Colonic mucosa (tissue), 4 donors: ENCODE measurements at places on chromosomes 5 and 9.

DNA sequence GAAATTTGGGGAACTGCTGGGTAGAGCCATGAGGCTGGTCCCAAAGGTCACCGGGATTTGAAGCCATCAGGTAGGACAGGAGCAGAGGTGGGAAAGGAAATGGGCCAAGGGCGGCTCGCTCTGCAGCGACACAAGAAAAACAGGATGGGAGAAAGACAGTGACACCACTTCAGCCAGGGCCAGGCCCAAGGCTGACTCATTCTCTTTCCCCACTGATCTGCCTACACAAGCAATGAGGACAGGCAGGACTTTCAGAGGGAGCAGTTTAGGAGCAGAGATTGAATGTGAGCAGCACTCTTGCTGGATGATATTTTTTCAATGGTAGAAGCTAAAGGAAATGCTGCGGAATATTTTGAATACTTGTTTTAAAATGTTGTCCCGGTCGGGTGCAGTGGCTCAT lies 3.5 kb downstream of the RUFY1 start:
- no peak for DNase-seq

DNA sequence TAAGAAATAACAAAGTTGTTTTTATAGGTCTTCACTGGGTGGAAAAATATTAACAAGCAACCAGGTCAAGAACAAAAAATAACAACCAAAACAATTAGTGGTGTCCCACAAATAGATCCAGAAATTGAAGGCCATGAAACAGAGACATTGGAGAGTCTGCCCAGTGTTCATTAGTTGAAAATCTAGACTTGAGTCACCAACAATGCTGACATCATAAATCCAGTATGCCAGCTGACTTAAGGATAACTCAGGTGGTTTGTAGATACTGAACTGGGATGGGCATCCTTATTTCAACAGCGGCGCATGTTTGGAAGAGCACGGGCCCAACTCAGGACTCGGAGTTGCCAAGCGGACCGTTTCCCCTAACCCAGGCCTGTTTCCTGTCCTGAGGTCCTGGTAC lies 80.7 kb upstream of the TNFAIP8 start:
- no peak for DNase-seq

DNA sequence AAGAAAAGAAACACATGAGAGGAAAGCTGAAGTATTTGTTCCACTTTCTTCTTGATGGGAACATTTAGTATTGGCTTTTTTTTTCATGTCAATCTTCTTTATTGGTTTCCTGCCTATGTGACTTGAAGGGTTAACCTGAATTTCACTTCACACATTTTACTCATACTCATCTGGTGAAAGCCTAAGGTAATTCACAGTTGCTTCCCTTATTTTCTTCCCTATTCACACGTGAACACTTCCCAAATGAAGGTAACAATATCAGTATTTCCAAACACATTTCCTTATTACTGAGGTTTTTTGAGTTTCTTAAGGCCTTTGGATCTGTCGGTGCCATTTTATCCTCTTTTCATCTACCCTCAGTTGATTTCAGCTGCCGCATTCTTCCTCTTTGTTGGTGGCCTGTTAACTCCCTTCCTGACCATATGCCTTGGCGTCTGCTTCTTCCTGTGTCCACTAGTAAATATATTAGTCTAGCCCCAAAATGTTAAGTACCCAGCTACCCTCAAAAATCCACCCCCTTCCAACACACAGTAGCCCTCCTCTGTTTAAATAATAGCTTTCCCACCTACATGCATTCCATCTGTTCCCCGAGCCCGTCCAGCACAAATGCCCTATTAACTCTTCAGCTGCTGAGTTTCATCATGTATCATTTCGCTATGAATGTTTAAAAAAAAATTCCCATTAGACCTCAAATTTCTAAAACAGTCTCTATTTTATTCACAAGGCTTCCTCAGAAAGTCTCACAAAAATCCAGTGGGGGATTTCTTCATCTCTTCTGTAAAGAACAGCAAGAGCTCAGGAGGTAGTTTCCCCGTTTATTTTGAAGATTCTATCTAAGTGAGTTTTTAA lies 97.3 kb downstream of the USP20 start:
- no peak for DNase-seq

DNA sequence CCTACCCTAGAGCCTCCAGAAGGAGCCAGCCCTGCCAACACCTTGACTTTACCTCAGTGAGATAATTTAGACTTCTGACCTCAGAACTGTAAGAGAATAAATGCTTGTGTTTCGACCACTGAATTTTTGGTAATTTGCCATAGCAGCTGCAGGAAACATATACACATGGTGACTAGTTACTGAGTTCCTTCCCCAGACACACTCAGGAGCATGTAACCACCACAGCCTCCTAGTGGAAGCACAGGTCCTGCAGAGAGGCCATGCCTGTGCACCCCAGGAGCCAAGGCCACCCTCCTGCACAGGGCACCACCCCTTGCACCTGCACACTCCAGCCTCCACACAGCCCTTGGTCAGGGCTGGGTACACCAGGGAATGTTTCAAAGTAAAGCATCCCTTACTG lies 7.6 kb upstream of the CAMSAP1 start:
- DNase-seq, result no peak

DNA sequence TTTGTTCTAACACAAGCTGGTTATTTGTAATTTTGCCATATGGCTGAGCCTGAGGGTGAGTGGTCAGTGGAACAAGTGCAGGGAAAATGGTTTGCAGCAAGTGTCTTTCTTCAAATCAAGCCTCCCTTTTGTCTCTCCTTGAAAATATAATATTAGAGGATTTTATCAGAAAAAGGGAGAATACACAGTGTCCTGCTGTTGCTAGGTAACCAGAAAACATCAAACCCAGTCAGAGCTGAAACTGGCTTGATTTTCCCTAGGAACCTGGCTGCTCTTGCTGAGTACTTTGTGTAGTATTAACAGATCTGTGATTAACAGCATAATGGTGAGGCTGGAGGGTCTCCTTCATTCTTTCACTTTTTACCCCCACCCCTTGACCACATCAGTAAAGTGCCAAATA lies 314.0 kb downstream of the ARHGEF28 start:
- no peak for DNase-seq

DNA sequence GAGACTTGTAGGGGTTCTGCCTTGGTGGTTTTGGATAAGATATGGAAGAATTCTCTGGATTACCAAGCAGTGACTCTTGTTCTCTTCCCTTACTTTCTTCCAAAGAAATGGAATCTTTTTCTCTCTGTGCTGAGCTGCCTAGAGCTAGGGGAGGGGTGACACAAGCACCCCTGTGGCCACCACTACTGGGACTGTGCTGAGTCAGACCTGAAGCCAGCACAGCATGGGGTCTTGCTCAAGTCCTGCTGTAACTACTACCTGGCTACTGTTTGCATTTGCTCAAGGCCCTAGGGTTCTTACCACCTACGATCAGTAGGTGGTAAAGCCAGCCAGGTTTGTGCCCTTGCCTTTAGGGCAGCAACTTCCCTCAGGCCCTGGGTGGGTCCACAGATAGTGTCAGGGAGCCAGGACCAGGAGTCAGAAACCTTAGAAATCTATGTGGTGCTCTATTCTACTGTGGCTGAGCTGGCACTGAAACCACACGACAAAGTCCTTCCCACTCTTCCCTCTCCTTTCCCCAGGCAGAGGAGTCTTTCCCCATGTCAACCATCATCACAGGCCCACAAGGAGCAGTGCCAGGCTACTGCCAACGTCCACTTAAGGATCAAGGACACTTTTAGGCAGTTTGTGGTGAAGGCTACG lies 53.8 kb downstream of the SREK1 start:
- no peak for DNase-seq

- DNase-seq, result no peak
Measured at GRCh38 chr5:138664276-138664943, 88.8 kb upstream of the CTNNA1 start.

DNA sequence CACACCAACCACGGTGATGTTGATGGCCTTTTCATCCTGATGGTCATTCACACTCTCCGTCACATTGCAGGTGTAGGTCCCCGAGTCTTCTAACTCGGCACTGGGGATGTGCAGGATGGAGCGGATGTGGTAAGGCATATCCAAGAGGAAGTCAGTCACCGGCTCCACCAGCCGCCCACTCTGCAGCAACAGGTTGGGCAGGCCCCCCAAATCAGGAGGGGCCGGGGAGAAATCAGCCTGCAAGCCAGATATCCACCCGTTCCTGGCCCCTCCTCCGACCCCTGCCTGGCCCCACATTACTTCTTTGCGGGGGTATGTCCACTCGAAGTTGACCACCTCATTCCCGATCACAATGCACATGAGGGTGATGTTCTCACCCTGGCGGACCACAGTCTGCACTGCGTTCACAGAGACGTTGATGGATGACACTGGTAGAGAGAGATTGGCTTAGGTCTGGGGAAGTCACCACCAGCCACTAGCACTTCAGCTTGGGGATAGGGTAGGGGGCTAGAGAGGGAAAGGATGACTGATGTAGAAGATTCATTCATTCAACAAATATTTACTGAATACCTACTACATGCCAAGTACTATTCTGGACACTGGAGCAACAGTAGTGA lies 22.0 kb downstream of the PDGFRB start:
- no peak for DNase-seq

DNA sequence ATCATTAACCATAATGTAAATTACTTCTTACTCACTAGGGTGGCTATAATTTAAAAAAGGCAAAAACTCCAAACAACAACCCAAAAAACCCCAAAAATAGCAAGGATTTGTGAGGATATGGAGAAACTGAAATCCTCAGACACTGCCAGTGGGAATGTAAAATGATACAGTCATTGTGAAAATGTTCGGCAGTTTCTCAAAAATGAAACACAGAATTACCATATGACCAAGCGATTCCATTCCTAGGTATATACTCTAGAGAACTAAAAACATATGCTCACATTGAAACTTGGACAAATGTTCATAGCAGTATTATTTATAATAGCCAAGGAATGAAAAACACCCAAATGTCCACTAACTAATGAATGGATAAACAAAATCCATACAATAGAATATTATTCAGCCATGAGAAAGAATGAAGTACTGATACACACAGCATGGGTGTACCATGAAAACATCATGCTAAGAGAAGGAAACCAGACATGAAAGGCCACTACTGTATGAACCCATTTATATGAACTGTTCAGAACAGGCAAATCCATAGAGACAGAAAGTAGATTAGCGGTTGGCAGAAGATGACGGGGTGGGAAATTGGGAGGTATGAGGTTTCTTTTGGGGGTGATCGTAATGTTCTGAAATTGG lies 119.1 kb downstream of the MAPKAP1 start:
- no peak for DNase-seq

GRCh38 chr5:174825587-174825986 lies 101.2 kb downstream of the MSX2 start:
- DNase-seq, result no peak

DNA sequence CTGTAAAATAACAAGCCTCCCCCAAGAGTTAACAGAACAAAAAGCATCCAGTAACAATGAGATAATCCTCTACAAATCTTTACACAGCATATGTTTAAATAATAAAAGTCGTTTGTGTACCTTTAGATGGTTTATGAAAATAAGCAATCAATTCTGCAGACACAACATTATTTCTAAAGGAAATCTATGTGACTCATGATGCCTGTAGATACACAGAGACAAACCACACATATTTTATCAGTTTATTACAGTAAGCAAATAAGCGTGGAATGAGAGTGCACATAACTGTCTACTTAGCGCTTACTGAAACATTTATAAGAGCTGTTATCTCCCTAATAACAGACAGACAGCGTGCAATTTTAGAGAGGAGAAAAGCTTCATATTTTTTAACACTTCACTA lies 243.6 kb downstream of the AP3B1 start:
- no peak for DNase-seq

DNA sequence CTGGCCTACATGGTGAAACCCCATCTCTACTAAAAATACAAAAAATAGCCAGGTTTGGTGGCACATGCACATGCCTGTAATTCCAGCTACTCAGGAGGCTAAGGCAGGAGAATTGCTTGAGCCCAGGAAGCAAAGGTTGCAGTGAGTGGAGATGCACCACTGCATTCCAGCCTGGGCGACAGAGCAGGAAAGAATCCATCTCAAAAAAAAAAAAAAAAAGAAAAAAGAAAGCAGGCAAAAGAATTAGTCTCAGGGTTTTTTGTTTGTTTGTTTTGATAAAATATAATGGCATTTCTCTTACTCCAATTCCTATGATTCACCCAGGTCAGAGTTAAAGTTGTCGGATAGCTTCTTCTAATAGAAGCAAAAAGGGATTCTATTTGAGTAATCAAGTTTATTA lies 67.0 kb upstream of the ATG10 start:
- DNase-seq, result no peak

GRCh38 chr9:104868687-104869404 lies 59.1 kb downstream of the ABCA1 start:
- peak; percentile 31 for DNase-seq

DNA sequence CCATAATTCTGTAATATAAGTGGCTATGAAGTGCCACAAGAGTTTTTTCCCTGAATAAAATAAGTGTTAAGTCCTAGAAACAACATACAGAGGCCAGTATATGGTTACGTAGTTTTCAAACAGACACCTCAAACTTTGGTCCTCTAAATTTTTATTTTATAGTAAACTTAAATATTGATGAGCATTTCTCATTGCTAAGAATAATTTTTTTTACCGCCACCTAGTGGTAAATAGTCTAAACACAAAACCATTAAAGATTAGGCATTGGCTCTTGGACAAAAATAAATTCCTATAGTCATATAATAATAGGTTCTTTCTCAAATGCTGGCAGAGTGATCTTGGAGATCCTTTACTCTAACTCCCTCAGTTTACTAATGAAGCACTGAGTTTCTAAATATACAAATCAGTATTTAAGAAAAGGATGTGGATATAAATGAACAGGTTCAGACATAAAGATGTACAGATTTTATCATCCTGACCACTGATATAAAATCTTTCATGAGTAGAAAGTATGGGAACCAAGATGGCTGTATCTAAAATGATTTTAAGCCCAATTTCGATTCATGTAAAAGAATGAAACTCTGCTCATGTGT lies 136.2 kb downstream of the FANCC start:
- DNase-seq, result no peak

GRCh38 chr5:14168144-14168792 lies 25.1 kb downstream of the TRIO start:
- DNase-seq, result no peak

GRCh38 chr5:125424402-125425141 lies 678.1 kb upstream of the ZNF608 start:
- DNase-seq, result no peak

GRCh38 chr9:124622882-124623281 lies 115.7 kb upstream of the NR5A1 start:
- no peak for DNase-seq

GRCh38 chr9:84897362-84898094 lies 228.0 kb downstream of the NTRK2 start:
- no peak for DNase-seq

- no peak for DNase-seq
Measured at GRCh38 chr5:142119051-142119625, 10.6 kb downstream of the NDFIP1 start.

DNA sequence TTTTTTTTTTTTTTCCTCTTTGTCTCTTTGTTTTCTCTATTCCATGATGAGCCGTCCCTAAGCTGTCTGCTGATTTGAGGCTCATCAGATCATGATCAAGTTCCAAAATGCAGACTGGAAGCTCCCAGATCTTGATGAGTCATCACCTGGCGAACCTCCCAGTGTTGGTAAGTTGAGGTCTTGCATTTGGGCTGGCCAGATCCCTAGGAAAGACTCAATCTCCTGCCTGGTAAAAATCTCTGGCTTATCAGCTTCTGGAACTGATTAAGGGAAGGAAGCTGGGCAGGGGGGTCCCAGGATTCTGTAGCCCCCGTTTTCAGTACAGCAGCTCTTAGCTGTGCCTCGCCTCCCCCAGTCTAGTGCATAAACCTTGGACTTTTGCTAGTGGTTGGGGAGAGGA lies 69.0 kb downstream of the TSPAN17 start:
- DNase-seq, result no peak

GRCh38 chr5:122019919-122020590 lies 58.0 kb downstream of the LOX start:
- DNase-seq, result no peak
